T47D (cell line): ENCODE measurements at places on chromosomes 3 and 15.

- DNase-seq = peak; percentile 59
Measured at GRCh38 chr15:90529371-90530249, at the start of gene CRTC3. CRTC3 (plus strand) TSS chr15:90529923; CDS start chr15:90530072, 149 bp downstream.

DNA sequence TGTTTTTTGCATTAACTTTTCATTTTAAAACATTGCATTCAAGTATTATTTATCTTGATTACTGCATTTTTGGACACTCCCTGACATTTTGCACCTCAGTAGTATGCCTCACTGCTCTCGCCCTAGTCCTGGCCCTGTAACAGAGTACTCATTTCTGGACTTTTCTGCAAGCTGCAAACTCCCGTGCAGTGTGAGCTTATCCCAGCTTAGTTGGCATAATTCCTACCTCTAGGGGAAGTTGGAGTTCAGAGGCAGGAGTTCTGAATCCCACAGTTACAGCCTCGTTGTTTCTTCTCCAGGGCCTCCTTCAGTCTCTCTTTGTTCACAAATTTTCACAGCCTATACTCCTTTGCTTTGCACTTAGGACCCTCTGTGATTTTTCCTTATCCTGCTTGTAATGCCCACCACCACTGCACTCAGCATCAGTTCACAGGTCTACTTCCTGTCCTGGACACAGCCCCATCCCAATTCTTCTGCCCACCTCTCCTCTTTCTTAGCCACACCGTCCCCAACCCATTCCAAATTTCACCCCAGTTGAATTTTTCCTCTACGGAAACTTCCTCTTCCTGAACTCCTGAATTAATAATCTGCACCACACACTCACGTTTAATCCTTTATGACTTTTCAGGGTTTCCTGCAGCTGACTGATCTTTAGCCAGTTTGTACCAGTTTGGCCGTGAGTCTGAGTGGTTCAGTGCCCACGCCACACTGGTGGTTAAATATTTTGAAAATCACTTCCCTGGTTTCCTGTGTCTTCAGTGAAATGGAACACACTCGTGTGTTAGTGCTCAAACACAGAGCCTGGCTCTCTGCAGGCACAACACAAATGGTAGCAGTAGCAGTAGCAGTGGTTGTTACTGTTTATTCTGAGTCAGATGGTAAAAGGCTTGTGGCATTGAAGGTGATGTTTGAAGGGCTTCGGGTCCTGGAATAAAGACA lies 6.3 kb upstream of the CTSH start:
- DNase-seq = peak; percentile 58

- no peak for DNase-seq
Measured at GRCh38 chr3:65924762-65925161, 114.0 kb downstream of the MAGI1 start.

DNA sequence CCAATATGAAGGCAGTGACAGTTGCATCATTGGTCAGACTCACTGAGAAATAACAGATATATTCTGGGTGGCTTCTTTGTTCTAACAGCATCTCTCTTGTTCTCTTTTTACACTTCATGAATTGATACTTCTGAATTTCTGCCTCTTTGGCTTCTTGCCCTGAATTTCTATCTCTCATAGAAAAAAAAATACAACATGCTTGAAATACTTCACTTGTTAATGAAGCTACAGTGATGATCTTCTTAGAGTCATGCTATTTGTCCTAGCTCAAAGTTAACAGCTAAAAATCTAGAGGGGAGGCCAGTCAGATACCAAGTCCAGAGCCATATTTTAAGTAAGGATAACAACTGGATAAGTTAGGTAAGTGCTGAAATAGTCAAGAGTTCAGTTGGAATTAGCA lies 597.2 kb upstream of the AGTR1 start:
- DNase-seq = no peak
